ENCODE measurements at places on chromosomes 3 and 15. TPM values are rescaled to one million over a fixed set of nuclear protein-coding genes. Genes with fewer than 3 reads are reported as not detected.

DNA sequence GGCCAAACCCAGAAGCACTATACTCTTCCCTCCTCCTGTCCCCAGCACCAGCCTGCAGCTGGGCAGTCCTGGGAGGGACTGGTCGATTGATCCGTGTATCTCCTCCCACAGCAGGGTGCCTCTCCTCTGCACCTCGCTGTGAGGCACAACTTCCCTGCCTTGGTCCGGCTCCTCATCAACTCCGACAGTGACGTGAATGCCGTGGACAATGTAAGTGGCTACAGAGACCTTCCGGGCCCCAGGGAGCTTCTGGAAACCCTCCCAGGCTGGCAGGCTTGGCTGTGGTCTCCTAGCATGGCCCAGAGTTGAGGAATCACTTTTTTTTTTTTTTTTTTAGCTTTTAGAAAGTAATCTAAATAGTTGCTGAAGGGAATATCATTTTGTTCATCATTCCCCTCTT is 30.7 kb downstream of the ANKDD1A start:
- DNase-seq: no peak
- no peak overlapping the region for H3K27ac ChIP-seq
- no peak overlapping the region for H3K4me3 ChIP-seq
- no peaks in the 10 kb centered on the region for H3K4me1 ChIP-seq
- H3K36me3 ChIP-seq: no peaks in the 10 kb centered on the region

OIP5 gene
- total RNA-seq: 0.52 TPM

GRCh38 chr15:70385711-70386110 is 288.0 kb upstream of the TLE3 start:
- H3K27me3 ChIP-seq: no peaks in the 10 kb centered on the region
- H3K36me3 ChIP-seq: no peaks in the 10 kb centered on the region
- no peaks in the 10 kb centered on the region for H3K4me1 ChIP-seq
- H3K4me3 ChIP-seq: no peak overlapping the region
- no peak for DNase-seq
- no peak overlapping the region for H3K27ac ChIP-seq

UNC13C gene
- total RNA-seq: not detected

DNA sequence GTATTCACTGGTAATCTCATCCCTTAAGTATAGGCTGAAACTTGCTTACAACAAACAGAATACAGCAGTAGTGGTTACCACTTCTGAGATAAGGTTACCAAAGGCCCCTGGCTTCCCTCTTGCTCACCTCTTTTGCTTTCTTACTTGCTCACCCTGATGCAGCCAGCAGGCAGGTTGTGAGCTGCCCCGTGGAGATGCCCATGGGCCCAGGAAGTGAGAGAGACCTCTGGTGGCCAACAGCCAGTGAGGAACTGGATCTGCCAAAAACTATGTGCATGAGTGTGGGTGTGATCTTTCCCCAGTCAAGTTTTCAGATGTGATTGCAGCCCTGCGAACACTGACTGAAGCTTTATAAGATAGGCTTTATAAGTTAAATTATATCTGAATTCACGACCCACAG is 48.7 kb downstream of the NMNAT3 start:
- H3K4me3 ChIP-seq: no peak overlapping the region
- no peaks in the 10 kb centered on the region for H3K36me3 ChIP-seq
- no peaks in the 10 kb centered on the region for H3K4me1 ChIP-seq
- no peak for DNase-seq
- no peaks in the 10 kb centered on the region for H3K27me3 ChIP-seq
- H3K27ac ChIP-seq: no peak overlapping the region

DNA sequence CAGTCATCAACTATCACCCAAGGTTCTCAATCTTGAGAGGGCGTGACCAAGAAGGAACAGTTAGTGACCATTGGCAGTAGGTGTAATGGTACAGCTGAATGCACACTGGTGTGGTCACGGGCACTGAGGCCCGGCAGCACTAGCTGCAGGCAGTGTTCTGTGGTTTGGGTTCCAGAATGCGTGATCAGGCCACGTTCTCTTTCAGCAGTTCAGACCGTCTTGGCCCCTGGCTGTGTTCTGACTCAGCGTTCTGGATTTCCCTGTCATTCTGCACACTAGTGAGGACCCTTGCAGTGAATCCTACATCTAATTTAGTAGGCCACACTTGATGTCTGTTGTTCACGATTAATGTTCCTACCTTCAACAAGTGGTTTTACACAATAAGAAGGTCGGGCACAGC is 220.5 kb upstream of the SLCO3A1 start:
- no peaks in the 10 kb centered on the region for H3K27me3 ChIP-seq
- H3K4me3 ChIP-seq: no peak overlapping the region
- no peaks in the 10 kb centered on the region for H3K4me1 ChIP-seq
- no peaks in the 10 kb centered on the region for H3K36me3 ChIP-seq
- no peak overlapping the region for H3K27ac ChIP-seq

DNA sequence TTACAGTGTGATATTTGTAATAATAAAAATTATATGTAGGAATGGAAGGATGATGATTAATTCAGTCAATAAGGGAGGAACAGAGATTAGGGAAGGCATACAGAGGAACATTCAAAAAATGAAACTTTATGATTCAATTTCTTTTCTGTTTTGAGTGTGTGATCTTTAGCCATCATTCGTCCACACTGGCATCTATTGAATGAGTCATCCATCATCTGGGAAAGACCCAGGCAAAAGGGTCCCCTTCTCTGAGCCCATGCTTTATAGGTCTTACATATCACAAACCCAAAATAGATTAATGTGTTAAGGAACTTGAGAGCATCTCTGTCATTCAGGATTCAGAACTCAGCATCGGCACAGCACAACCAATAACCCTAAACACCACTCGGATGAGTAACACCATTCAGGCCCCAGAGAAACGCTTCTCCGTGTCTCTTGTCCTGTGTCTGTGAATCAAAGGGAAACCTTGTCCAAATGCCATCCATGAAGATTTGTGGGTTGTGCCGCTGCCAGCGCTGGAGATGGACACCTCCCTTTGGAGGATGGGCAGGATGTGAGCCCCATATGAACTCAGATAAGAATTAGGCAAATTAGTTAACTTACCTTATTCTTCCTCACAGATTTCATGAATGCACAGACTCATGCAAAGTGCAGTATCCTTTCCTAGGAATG is 21.7 kb upstream of the TPM1 start:
- no peaks in the 10 kb centered on the region for H3K36me3 ChIP-seq
- H3K4me3 ChIP-seq: no peak overlapping the region
- no peak overlapping the region for H3K27ac ChIP-seq
- no peak for DNase-seq

- H3K4me1 ChIP-seq: peaks cover 13% of the 10 kb centered on the region
- peak; percentile 35 for DNase-seq
- no peak overlapping the region for H3K27ac ChIP-seq
Measured at GRCh38 chr3:66372681-66373350, 128.0 kb downstream of the LRIG1 start.

GRCh38 chr15:85710340-85710842 is 84.3 kb downstream of the KLHL25 start:
- H3K27ac ChIP-seq: peak overlapping the region; percentile 34
- H3K4me3 ChIP-seq: no peak overlapping the region
- peaks cover 49% of the 10 kb centered on the region for H3K4me1 ChIP-seq
- no peaks in the 10 kb centered on the region for H3K27me3 ChIP-seq
- no peak for DNase-seq
- peaks cover 42% of the 10 kb centered on the region for H3K36me3 ChIP-seq

TMEM42 gene
- total RNA-seq: 29.6 TPM

Measured in CD4-positive, alpha-beta memory T cell (primary cell).